ENCODE measurements at places on chromosomes 7 and 10.

DNA sequence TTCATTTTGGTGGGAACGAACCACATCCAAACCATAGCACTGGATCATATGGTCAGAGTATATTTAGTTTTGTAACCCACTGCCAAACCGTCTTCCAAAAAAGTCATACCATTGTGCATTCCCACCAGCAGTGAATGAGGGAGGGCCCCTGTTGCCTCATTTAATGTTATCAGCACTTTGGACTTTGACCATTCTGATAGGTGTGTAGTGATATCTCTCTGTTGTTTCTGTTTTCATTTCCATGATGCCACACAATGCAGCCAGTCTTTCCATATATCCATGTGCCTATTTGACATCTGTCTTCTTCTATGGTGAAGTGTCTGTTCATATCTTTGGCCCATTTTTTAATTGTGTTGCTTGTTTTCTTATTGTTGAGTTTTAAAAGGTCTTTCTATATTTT, 105.0 kb upstream of the PPP2R2D start:
- no peak for DNase-seq

GRCh38 chr7:107592361-107593024, 12.4 kb downstream of the BCAP29 start:
- DNase-seq = no peak

DNA sequence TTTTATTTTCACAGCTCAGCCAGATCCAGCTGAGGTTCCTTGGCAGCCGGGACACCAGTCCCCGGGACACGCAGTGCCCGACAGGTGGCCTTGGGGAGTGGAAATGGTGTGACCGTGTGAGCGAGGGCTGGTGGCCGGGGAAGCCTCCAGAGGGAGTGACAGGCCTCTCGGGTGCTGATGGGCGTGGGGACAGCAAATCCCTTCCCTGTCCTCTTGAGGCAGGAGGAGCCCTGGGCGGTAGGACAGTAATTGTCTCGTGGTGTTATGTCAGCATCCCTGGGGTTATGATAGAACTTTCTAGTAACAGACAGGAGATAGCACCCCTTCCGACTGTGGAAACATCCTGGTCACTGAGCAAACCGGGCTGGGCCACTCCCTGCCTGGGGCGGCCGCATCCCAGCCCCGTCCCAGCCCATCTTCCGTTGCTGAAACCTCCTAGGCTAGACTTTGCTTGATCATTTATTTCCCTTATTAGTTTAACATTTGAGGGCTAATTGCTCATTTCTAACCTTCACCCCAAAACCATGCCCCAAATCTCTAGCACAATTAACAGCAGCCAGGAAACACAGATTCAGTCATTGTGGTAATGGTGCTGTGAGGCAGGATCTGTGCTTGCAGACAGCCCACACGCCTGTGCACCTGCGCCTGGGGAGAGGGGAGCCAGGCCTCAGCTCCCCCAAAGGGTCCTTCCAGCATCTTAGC, 63.3 kb downstream of the ELFN1 start:
- DNase-seq = no peak

GRCh38 chr7:141071855-141072547, 1.9 kb upstream of the TMEM178B start:
- no peak for DNase-seq

DNA sequence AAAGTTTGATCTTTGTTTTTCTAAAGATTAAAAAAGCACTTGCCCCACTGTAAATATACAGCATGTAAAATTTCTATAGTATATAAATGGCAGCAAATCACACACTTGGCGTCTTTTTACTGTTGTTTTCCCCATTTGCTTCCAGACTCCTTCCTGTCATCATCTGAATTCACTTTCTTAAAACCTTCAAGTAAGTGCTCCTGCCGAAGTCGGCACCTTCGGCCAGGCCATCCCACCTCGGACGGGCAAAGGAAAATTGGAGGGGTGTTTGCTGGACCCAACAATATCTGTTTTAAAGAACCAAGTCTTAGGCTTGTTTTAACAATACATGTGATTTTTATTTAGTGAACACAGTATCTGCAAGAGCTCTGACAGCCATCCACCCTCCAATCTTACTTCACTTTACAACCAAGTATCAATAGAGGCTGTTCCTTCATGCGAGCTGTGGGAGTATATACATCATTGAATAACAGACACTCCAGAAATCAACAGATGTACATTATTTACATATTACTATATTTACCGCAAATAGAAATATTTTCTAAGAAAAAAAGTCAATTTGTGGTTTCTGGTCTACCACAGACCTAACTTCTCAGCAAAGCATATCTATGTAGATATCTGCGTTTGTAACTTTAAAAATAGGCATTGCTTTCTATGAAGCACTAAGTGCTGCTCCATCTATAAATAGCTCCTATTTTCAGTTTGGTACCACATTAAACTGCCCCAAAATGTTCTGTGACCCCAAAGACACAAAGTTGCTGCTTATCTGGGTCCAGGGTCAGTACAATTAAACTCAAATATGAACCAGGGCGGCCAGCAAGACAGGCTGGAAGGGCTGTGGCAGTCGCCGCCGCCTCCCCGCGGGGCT, 110.7 kb downstream of the CYTH3 start:
- DNase-seq = no peak

All from KG1 (cell line).